ENCODE measurements at places on chromosomes 12 and 14. TPM values are rescaled to one million over a fixed set of nuclear protein-coding genes. Genes with fewer than 3 reads are reported as not detected.

Gene SERPINA1
- 0.40 TPM for total RNA-seq

Gene IL25
- not detected for total RNA-seq

Gene TNFAIP2
- 38.5 TPM for total RNA-seq

Gene PTPN6
- not detected for total RNA-seq

Gene STRAP
- total RNA-seq = 208 TPM

Gene IFNG-AS1
- not detected for total RNA-seq

DNA sequence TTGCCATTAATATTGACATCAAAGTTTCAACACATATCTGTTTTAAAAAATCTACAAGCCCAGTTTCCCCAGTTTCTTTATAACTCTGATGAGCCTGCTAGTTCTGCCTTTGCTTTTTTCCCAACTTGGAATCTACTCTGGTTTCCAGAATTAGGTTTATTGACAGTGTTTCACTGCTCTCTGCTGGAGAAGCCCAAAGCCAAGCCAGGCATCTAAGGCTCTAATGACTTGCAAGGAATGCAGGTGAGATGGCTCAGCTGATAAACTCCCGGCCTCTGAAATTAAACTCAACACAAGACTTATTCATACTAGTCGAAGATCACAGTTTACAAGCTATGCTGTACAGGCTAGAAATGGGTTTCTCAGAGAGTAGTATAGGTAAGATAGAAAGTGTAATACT, 54.3 kb downstream of the HMGA2 start:
- peak overlapping the region; percentile 62 for H3K27ac ChIP-seq
- peaks cover 97% of the 10 kb centered on the region for H3K4me1 ChIP-seq
- H3K27me3 ChIP-seq = peaks cover 3% of the 10 kb centered on the region
- H3K36me3 ChIP-seq = peaks cover 47% of the 10 kb centered on the region
- DNase-seq = peak; percentile 28
- peak overlapping the region; percentile 54 for H3K4me3 ChIP-seq

DNA sequence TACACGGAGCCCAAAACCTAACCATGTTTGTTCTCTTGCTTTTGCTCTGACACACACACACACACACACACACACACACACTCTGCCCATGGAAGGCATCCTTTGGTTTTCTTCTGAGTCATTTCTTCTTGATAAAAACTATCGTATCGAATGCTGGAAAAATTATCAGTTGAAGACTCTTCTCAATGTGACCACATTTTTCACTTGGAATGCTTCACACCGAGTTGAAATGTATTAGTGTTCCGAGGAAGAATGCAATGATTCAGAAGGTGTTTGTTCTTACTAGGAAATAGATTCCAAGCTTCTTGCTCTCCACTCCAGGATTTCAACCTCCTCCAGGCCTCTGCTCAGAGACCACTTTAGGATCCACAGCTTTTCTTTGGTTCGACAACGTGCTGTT, 226.3 kb downstream of the MON2 start:
- peak; percentile 80 for DNase-seq
- peak overlapping the region; percentile 70 for H3K27ac ChIP-seq
- peaks cover 16% of the 10 kb centered on the region for H3K36me3 ChIP-seq
- H3K4me1 ChIP-seq = peaks cover 73% of the 10 kb centered on the region
- no peaks in the 10 kb centered on the region for H3K27me3 ChIP-seq
- peak overlapping the region; percentile 50 for H3K4me3 ChIP-seq

GRCh38 chr12:59620326-59620725, 24.5 kb downstream of the SLC16A7 start:
- H3K27me3 ChIP-seq = no peaks in the 10 kb centered on the region
- peaks cover 2% of the 10 kb centered on the region for H3K36me3 ChIP-seq
- no peak for DNase-seq
- peaks cover 23% of the 10 kb centered on the region for H3K4me1 ChIP-seq
- H3K27ac ChIP-seq = 0 out of 2 replicates have a peak overlapping the region, but pooled peaks have one; percentile 6

DNA sequence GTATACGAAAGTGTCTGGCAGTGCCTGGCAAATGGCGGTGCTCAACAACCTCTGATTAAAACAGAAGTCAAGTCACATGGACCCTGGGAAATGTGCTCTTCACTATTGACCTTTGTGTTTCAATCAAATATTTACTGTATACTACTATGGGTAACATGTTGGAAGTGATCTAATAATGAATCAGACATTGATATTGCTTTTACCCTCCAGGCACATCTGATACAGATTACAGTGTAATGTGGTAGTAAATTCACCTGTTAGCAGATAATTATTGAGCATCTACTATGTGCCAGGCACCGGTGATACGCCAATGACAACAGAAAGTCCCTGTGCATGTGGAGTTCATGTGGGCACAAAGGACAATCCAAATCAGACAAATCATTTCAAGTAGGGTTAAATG, 63.1 kb downstream of the STON2 start:
- peaks cover 2% of the 10 kb centered on the region for H3K27me3 ChIP-seq
- no peak overlapping the region for H3K27ac ChIP-seq
- no peak for DNase-seq
- H3K4me3 ChIP-seq = no peak overlapping the region
- H3K4me1 ChIP-seq = no peaks in the 10 kb centered on the region

- H3K36me3 ChIP-seq = no peaks in the 10 kb centered on the region
- H3K27me3 ChIP-seq = no peaks in the 10 kb centered on the region
- no peak overlapping the region for H3K4me3 ChIP-seq
- DNase-seq = no peak
- H3K4me1 ChIP-seq = no peaks in the 10 kb centered on the region
Measured at GRCh38 chr14:96307434-96307833, 51.4 kb downstream of the BDKRB1 start.

- H3K36me3 ChIP-seq = peaks cover 14% of the 10 kb centered on the region
- H3K4me3 ChIP-seq = peak overlapping the region; percentile 92
- no peaks in the 10 kb centered on the region for H3K27me3 ChIP-seq
- H3K27ac ChIP-seq = peak overlapping the region; percentile 86
- H3K4me1 ChIP-seq = peaks cover 69% of the 10 kb centered on the region
Measured at GRCh38 chr12:56629459-56630179, 507 bp downstream of the BAZ2A start.

DNA sequence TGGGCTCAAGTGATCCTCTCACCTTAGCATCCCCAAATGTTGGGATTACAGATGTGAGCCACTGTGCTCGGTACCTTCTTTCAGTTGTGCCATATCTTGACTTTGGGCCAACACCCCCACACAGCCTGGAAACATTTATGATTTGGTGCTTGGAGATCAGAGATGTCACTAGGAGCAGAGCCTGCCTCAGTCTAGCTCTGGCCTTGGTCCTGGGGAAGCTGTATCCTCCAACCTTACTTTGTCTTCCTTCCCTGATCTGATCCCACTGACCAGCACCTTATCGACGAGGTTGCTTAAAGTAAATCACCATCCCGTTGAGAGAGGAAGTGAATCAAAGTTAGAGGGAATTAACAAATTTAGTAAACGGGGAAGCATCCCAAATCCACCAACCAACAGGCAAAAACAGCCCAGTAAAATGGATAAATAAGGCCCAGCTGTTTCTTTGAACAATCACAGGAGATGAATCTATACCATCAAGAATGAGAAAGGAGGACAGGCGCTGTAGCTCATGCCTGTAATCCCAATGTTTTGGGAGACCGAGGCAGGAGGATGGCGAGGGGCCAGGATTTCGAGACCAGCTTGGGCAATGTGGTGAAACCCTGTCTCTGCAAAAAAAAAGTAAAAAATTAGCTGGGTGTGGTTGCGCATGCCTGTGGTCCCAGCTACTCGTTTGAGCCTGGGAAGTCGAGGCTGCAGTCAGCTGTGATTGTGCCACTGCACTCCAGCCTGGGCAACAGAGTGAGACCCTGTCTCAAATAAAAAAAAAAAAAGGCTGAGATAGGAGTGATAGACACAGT, 3.4 kb downstream of the PLBD2 start:
- H3K4me1 ChIP-seq = peaks cover 19% of the 10 kb centered on the region
- no peak for DNase-seq
- no peak overlapping the region for H3K27ac ChIP-seq
- H3K36me3 ChIP-seq = no peaks in the 10 kb centered on the region

- DNase-seq = no peak
- H3K4me1 ChIP-seq = peaks cover 57% of the 10 kb centered on the region
- H3K4me3 ChIP-seq = no peak overlapping the region
- no peak overlapping the region for H3K27ac ChIP-seq
Measured at GRCh38 chr12:80860206-80860605, 77.5 kb downstream of the LIN7A start.

- no peak for DNase-seq
- peaks cover 2% of the 10 kb centered on the region for H3K27me3 ChIP-seq
- H3K4me3 ChIP-seq = no peak overlapping the region
- no peak overlapping the region for H3K27ac ChIP-seq
Measured at GRCh38 chr14:96077983-96078624, 38.9 kb downstream of the C14orf132 start.

DNA sequence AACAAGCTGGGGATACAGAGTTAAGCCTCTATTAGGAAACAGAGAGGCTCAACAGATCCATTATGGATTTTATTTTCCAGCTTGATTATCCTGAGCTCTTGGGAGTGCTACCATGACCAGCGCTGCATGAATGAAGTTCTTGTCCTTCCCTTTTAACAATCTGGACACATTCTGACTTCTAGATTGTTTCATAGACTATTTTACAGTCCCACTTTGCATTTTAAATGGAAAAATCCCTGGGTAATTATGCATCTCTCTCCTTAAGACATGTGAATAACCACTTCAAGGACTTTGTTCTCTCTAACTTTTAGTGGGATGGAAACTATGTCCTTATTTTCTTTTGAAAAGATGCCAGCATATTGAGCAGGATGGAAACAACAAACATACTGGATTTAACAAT, 2.0 kb downstream of the CCDC198 start:
- DNase-seq = no peak
- no peaks in the 10 kb centered on the region for H3K27me3 ChIP-seq
- H3K27ac ChIP-seq = no peak overlapping the region
- H3K36me3 ChIP-seq = no peaks in the 10 kb centered on the region

GRCh38 chr14:53742233-53742620, 214.4 kb downstream of the BMP4 start:
- no peak overlapping the region for H3K27ac ChIP-seq
- H3K27me3 ChIP-seq = peaks cover 7% of the 10 kb centered on the region
- no peak overlapping the region for H3K4me3 ChIP-seq
- DNase-seq = no peak
- H3K4me1 ChIP-seq = no peaks in the 10 kb centered on the region
- H3K36me3 ChIP-seq = no peaks in the 10 kb centered on the region

DNA sequence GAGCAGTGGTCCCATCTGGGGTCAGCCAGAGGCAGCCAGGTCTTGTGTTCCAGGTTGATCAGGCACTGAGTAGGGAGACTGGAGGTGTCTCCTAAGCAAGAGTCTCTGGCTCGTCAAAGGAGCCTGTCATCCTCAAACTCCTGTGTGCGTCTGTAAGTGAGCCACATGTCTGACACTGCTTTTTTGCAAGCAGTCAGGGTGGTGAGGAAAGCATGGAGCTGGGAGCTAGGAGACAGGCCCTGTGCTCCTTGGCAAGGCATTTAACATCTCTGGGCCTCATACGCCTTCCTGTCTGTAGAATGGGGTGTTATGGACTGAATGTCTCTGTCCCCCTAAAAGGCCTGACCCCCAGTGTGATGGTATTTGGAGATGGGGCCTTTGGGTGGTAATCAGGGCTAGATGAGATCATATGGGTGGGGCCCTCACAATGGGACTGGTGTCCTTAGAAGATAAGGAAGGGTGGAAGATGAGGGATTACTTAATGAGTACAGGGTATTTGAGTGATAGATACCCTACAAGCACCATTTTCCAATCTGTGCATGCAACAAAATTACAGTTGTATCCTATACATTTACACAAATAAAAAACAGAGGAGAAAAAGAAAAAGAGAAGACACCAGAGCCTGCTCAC, 53.0 kb downstream of the ARL6IP4 start:
- H3K27ac ChIP-seq = no peak overlapping the region
- no peak for DNase-seq
- H3K4me3 ChIP-seq = no peak overlapping the region
- H3K4me1 ChIP-seq = peaks cover 8% of the 10 kb centered on the region
- H3K27me3 ChIP-seq = peaks cover 38% of the 10 kb centered on the region
- H3K36me3 ChIP-seq = no peaks in the 10 kb centered on the region

DNA sequence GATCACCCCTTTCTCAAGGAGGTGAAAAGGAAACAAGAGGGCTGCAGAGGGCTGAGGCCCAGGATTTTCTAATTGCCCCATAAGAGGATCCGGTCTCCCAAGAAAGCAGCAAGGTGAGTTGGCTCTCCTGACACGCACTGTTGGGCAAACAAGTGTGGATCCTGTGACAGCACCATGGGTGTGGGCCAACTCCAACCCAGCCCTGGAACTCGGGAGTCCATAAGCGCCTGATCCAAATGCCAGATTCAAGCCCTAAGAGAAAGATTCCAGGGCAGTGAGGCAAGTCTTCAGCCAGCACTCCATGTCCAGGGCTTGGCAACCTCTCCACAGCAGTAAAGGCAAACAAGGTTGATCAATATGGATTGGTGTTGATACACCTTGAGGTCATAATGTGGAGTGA, 33.1 kb downstream of the KCNA5 start:
- H3K4me3 ChIP-seq = no peak overlapping the region
- no peak overlapping the region for H3K27ac ChIP-seq
- H3K27me3 ChIP-seq = peaks cover 37% of the 10 kb centered on the region
- DNase-seq = no peak
- no peaks in the 10 kb centered on the region for H3K36me3 ChIP-seq
- no peaks in the 10 kb centered on the region for H3K4me1 ChIP-seq

DNA sequence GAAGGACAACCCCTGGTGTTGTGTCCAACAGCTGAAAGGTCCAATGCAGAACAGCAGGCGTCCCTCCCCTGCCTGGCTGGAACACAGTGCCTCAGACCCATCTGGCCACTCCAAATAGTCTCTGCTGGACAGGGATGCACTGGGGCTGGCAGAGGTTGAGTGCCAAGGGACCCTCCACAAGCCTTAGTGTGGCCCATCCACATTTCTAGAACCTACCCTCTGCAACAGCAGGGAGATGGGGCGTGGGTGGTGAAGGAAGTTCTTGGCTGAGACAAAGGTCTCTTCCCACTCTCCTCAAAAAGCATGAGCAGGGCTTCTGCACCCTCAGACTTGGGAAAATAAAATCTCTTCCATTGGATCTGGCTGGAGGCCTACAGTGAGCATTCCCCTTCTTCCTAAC, 36.5 kb downstream of the LTBP2 start:
- no peak overlapping the region for H3K4me3 ChIP-seq
- H3K27me3 ChIP-seq = no peaks in the 10 kb centered on the region
- DNase-seq = no peak
- peaks cover 97% of the 10 kb centered on the region for H3K4me1 ChIP-seq
- H3K36me3 ChIP-seq = peaks cover 24% of the 10 kb centered on the region
- peak overlapping the region; percentile 99 for H3K27ac ChIP-seq
